ENCODE measurements at places on chromosomes 4 and X. TPM values are rescaled to one million over a fixed set of nuclear protein-coding genes. Genes with fewer than 3 reads are reported as not detected.
A peak's percentile ranks its signal among the peaks of the same experiment; 100 is the strongest.

GRCh38 chr4:122602277-122603142, 18.4 kb downstream of the IL21 start:
- peak; percentile 47 for DNase-seq

GRCh38 chr4:163913571-163913970, 419.1 kb downstream of the TMA16 start:
- DNase-seq: no peak

DNA sequence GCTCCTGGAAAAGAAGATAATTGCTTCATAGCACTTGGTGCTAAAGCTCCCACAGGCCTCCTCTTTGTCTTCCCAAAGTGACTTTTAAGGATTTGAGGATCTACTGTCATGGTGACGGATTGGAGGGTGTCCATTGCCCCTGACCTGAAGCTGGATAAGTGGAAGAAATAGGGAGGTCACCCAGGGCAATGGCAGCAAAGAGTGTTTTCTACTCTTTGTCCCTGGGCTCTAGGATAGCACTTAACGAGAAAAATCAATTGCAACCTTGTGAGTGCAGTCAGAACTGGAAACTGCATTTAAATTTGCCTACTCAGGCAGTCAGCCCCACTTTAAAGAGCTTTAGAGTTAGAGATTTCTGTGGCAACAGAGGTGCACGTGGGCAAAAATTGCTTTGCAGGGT, 43.7 kb upstream of the XK start:
- no peak for DNase-seq

DNA sequence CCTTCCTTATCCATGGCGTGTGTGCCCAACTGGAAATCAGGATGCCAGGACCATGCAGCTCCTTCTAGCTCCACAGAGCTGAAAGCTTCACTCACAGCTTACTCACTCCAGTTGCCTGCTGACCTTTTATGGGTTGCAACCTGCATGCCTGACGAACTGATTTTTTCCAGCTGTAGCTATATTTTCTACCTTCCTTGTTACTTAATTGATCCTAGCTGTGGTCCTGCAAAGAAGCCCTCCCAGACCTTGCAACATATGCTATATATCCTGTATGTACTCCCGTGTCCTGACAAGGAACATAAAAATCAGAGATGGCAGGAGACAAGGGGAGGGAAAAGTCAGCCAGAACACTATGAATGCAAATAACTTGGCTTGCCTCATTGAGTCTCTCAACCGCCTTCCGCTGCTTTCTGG, 135.3 kb upstream of the LDB2 start:
- no peak for DNase-seq

GRCh38 chr4:139841464-139842195, 176.0 kb downstream of the MGST2 start:
- no peak for DNase-seq

DNA sequence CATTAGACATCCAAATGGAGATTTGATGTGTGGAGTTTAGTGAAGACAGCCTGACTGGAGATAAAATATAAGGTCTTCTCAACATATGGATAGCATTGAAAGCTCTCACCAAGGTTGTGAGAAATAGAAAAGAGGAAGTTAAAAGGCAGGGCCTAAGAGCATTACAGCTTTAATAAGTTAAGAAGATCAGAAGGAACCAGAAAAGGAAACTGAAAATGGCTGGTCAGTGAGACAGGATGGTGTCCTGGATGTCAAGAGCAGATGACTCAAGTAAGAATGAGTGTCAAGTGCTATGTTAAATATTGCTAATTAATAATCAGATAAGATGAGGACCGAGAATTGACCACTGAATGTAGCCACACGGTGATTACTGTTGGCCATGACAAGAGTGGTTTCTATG, 642.9 kb downstream of the STPG2 start:
- no peak for DNase-seq

- DNase-seq: no peak
Measured at GRCh38 chr4:108492816-108493595, 127.4 kb upstream of the RPL34 start.

DNA sequence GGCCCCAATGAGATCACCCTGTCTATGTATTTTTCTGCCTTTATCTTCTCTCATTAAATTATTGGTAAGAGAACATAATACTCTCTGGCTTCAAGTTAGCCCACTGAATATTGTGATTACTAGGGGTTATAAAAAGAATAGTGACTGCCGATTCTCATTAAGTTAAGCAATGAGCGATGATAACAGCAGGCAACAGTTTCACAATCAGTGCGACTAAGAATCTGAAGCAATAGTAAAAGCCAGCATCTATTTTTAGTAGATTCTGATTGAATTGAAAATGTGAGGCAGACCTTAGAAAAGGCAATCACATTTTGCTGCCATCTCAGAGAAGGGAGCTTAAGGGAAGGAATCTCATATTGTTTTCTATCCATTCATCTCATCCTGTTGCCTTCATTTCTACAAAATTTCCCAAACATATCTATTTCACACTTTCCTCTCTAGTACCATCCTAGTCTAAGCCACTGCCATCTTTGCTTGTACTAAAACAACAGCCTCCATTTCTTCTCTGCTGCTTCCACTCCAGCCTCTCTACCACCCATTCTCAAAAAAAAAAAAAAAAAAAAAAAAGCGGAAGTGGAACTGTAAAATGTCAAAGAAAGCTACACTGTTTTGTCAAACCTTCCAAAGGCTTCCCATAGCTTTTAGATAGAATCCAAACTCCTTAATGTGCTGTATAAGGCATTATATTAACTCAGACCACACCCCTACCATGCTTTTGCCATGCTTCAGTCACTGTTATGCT, 17.4 kb downstream of the GABRA4 start:
- DNase-seq: no peak

DNA sequence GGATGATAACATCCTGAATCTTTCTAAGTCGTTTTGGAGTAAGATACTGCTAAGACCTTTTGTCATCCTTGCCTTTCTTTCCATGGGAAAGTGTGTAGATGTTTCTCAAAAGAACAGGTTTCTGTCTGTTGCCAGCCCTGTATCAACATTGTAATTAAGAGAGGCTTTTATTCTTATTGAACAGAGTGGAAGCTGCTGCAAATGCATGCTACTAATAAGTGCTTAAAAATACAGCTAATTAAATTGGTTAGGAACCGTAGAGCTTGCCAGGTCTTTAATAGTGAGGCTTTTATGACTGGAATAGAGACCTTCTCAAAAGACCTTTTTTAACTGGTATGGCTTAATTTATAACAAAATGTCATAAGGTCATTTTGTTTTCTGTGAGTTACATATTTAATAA, 34.4 kb downstream of the INTU start:
- DNase-seq: no peak

- no peak for DNase-seq
Measured at GRCh38 chr4:152392079-152392478, 143.8 kb downstream of the FBXW7 start.

GRCh38 chr4:165826166-165826565, 46.9 kb upstream of the TLL1 start:
- no peak for DNase-seq

DNA sequence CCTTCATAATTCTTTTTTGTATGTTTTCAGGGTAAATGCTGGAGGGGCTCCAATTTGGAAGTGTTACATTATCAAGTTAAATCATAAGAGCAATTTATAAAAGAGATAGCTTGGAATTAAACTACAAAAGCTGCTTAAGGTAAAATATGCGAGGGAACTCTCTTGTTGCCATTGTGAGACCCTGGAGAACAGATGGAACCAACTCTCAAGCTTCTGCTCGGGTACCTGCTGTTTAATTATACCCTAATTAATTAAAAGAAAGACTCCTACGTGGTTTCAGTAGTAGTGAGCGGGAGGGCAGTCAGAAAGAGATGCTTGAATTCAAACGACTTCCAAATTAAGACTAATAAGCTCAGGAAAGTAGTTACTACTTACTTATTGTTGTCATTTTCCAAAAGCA, 313.1 kb upstream of the TACR3 start:
- DNase-seq: no peak

DNA sequence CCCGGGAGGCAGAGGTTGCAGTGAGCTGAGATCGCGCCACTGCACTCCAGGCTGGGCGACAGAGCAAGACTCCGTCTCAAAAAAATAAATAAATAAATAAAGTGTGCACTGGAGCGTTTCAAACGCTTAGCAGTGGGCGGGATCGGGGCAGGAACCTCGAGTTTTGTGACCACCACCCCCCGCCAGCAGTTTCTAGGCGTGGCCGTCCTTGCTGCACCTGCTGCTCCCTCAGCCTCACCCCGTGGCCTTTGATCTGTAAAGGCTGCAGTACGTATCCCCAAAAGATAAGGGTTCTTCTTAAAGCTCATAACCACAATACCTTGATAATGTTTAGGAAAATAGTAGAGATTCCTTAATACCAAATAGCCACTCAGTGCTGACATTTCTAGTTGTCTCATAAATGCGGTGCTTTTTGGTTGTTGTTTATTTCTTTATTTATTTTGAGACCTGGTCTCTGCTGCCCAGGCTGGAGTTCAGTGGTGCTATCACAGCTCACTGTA, 33.2 kb downstream of the PCGF3 start:
- no peak for DNase-seq

- no peak for DNase-seq
Measured at GRCh38 chrX:31508338-31508737, 436.5 kb upstream of the FTHL17 start.

GRCh38 chr4:173013232-173013930, 155.2 kb upstream of the GALNT7 start:
- DNase-seq: peak; percentile 43

DNA sequence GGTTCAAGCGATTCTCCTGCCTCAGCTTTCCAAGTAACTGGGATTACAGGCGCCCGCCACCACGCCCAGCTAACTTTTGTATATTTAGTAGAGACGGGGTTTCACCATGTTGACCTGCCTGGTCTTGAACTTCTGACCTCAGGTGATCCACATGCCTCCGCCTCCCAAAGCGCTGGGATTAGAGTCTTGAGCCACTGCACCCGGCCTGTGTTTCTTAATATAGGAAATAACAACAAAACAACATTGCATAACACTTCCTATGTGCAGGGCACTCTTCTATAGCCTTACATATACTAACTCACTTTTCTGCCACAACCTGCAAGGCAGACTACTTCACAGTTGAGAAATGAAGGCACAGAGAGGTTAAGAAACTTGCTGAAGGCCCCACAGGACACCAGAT, 12.8 kb upstream of the TMEM131L start:
- no peak for DNase-seq

GRCh38 chrX:51956441-51956840, 63.0 kb downstream of the MAGED1 start:
- DNase-seq: no peak

- DNase-seq: no peak
Measured at GRCh38 chrX:40719218-40719617, 16.1 kb downstream of the MED14 start.

- no peak for DNase-seq
Measured at GRCh38 chrX:49949961-49950360, 27.6 kb downstream of the CLCN5 start.

DNA sequence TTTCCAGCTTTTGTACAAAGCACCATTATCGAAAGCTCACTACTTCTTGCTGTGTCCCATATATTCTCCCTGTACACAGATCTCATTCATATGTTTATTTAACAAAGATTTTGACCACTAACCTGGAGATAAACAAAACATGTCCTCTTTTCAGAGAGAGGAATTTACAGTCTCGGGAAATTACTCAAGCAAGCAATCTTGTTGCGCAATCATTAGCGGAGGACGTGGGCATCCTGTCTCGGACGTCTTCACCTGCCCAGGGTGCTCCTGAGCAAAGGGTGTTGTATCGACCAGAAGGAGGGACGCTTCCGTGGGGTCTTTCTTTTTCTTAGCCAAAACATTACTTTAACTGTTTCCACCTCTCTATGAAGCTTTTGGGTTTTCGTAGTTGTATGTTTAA, 66.5 kb upstream of the CLCN4 start:
- DNase-seq: no peak

DNA sequence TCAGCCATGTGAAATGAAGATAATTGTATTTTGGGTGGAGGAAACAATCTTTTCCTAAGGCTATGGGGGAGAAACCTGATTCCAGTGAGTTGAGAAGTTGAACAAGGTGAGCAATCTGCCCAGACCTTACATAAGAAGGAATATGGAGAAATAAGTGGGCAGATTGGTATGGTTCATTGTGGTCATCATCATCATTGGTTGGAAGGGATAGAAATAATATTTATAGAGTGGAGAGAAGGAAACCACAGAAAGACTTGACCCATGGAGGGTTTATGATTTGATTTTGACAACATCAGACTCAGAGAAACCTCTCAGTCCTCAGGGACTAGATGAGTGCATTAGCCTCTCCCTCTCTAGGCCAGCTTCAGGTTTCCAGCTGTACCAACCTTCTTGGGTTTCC, 177.9 kb upstream of the NEIL3 start:
- DNase-seq: no peak

GRCh38 chrX:65925005-65925404, 114.9 kb downstream of the VSIG4 start:
- no peak for DNase-seq

The FTHL17 gene
- not detected for total RNA-seq

The PRRG1 gene
- total RNA-seq: 24.0 TPM

The PPP2R3B gene
- total RNA-seq: 15.2 TPM

The GPR173 gene
- total RNA-seq: 0.78 TPM

The COL4A6 gene
- 0.27 TPM for total RNA-seq

The REPS2 gene
- 6.7 TPM for total RNA-seq

The SLC9B1 gene
- 0.45 TPM for total RNA-seq

The CLCN4 gene
- total RNA-seq: 16.5 TPM

All from thyroid gland (tissue), 4 donors.